ENCODE measurements at places on chromosomes 12 and 14.

- DNase-seq: no peak
Measured at GRCh38 chr12:129440278-129440677, 463.5 kb downstream of the TMEM132D start.

GRCh38 chr12:4215229-4216186, 58.1 kb upstream of the CCND2 start:
- DNase-seq: peak; percentile 47

- DNase-seq: no peak
Measured at GRCh38 chr12:108447168-108447832, 67.8 kb upstream of the FICD start.

- no peak for DNase-seq
Measured at GRCh38 chr12:28552251-28552970, 362.2 kb downstream of the CCDC91 start.

GRCh38 chr14:24409192-24409591, 10.4 kb downstream of the NYNRIN start:
- DNase-seq: no peak

- DNase-seq: no peak
Measured at GRCh38 chr12:70581208-70581607, 56.0 kb downstream of the PTPRB start.

DNA sequence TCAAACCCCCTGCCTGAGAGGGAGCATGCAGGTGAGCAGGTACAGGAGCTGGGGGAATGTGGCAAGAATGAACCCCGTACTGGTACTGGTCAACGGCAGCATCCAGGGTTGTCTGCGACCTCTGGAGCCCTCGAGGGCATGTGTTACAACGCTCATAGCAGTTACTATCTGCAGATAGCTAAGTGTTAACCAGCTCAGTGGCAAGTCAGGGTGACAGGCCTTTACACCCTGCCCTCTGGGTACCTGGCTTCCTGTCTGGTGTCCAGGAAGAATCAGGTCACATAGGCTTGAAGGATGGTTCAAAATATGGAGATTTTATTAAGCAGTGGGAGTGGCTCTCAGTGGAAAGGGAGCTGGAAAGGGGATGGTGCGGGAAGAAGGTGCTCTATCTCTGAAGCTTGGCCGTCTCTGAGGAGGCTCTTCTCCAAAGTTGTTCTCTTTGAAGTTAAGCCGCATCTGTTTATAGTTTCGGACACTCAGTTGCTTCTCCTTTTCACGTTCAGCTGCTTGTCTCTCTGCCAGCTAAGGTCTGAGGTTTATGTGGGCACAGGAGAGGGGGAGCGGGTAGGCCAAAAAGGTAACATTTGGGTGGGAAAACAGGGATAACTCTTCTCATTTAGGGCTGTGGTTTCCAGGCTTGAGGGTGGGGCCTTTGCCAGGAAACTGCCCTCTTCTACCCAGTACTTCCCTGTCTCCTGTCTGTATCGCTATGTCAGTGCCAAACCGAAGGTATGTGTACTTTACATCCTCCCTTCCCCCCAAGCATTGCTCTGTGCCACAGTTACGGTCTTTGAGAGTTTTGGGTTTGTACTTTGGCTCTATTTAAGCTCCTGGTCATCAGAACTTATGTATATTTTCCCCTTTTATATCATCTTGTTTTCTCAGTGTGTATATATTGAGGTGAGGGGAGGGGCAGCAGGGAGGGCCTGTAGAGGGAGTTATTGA, 305.8 kb downstream of the RGS6 start:
- DNase-seq: no peak

- no peak for DNase-seq
Measured at GRCh38 chr12:23290627-23291330, 658.7 kb downstream of the SOX5 start.

GRCh38 chr12:14989790-14990189, 16.9 kb downstream of the PDE6H start:
- DNase-seq: no peak

DNA sequence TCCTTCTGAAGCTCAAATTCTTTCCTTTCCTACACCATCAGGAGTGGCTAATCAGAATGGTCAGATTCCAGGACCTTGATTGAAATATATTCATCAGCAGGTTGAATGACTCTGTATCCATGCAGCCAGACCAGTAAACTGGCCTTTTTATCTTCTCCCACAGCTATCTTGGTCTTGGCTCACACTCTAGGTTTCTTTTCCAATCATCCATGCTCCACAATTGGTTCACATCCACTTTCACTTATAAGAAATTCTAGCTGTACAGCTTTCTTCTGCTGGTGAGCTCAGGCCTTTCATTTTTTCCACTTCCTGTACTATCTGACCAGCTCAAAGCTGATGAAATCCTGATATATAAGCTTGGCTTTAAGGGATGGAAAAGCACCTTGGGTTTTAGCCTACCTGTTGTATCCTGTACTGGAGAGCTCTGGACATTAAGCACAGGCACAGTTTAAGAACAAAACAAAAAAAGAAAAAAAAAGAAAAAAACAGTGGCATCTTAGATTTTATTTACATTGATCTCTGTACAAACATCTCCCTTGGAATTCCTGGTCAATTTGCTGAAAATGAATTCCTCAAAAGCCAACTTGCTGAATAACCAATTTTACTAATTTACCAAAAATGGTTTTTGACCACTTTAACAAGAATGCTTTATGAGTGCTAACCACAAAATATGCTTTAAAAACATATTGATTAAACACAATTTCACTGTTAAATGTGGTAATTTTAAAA, 91.6 kb upstream of the PAWR start:
- DNase-seq: no peak

- no peak for DNase-seq
Measured at GRCh38 chr12:116141110-116141832, 136.2 kb downstream of the MED13L start.

DNA sequence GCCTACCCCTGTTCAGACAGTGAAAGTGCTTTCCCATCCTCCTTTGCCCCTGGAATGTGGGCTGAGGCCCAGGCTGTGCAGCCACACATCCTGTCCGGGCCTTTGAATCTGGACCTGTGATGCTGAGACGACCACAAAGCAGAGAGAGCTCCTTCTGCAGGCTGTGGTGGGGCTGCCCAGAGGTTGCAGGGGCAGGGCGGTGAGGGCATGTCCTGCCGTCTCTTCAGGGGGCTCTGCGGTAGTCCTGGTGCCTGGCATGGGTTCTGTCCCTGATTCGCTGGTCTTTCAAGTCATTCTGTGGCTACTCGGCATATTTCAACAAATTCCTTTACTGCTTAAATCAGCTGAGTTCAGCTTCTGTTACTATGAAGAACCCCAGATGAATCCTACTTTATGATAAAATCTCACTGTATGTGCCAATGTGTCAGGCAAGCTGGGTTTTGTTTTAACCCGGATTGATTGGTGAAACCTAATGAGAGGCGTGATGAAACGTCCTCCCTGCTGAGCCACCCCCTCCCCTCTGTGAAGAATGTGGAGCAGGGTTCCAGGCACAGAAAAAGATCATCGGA, 63.4 kb upstream of the DICER1 start:
- no peak for DNase-seq

DNA sequence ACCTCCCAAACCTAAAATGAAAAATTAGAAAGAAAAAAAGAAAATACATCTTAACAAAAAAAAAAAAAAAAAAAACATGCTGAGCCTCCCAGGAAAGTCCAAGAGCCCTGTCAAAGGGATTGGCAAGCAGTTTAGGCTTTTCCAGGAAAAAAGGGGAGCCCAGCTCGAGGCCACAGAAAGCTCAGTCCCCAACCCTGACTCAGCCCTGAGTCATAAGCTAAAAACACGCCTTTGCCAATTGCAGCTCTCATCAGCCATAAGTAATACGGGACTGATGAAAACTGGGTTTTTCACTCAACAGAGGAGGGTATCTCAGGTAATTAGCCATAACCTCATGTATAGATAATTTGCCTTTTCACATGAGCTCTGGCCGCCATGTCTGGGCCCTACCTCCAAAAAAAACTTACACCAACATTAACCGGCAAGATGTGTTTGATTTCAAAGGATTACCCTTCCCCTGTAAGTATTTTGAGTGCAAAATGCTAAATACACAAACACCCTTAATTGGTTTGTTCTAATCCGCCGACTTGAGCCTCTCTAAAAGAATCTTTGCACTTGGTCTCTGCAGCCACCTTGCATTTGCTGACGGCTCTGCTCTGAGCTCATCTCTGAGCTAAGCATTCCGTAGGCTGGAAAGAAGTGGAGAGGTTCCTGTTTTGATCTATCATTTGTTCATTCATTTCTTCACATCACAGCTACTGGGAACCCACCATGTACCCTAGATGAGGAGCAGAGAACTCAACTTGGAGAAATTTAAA, 319.2 kb downstream of the BCL11B start:
- no peak for DNase-seq

DNA sequence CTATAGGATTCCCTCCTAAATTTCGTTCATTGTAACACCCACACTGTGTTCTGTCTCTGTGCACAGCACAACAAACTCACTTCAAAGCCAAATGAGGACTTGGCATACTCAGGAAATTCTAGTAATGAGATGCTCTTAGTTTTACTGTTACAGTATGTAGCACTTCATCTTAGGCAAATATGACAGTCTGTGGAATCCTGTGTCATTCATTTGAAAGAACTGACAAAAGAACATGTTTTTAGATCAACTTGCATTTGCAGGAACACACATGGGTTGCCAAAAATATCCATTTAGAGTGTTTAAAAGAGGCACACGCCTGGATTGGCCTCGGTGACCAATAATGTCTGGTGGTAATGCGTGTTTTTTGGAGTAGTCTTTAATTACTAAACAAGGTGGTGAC, 56.5 kb downstream of the PDE3A start:
- no peak for DNase-seq

GRCh38 chr12:21751517-21751916, 23.0 kb downstream of the KCNJ8 start:
- no peak for DNase-seq

- DNase-seq: no peak
Measured at GRCh38 chr12:65195387-65196055, 26.1 kb downstream of the LEMD3 start.

DNA sequence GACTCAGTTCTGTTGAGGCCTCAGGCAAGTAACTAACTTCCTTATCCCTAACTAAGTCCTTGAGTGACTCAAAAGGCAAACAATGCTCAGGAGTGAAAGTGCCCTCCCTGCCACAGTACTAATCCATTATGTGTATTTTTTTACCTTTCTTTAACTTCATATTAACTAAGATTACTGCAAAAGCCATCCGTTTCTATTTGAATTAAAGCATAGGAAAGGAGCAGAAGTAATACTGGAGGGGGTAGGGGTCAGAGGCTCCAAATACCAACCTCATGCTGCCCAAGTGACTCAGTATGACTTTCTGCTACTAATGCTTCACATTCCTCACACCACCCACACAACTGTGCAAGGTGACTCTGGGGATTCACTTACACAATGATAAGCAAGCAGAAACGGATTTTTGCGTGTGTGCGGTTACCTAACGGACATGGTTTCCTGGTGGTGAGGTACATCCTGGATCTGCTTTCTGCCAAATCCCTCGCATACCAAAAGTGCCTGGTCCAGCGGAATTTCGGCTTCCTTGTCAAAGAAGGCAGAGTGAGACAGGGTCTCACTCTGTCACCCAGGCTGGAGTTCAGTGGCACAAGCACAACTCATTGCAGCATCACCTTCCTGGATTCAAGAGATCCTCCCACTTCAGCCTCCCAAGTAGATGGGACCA, 25.1 kb downstream of the MOK start:
- DNase-seq: no peak

GRCh38 chr12:28130234-28130624, 60.0 kb upstream of the CCDC91 start:
- DNase-seq: no peak

DNA sequence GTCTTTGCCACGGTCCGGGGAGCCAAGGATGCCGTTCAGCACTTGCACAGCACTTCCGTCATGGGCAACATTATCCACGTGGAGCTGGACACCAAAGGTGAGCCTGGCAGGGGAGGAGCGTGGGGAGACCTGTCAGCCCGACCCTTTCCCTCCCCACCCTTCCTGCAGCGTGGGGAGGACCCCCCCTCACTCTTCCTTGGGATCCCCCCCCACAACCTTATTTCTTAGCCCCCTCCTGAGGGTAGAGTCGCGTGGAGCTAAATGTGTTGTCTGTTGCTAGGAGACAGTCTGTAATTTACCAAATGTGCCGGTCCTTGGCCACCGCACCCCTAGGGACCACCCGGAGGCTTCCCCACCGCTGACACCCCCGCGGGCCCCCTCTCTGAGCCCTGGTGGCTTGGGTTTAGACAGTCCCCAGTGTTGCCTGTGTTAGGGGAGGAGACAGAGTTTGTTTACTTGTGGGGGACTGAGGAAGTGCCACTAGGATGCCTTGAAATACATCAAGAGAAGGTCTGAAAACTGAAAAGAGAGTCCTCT, 2.3 kb downstream of the SETD1B start:
- DNase-seq: peak; percentile 66

- DNase-seq: no peak
Measured at GRCh38 chr12:4663971-4664505, 15.1 kb downstream of the NDUFA9 start.
